ENCODE measurements at places on chromosomes 1 and 21. TPM values are rescaled to one million over a fixed set of nuclear protein-coding genes. Genes with fewer than 3 reads are reported as not detected.

The ATP1B1 gene
- 13.7 TPM for total RNA-seq

The SERPINC1 gene
- not detected for total RNA-seq

DNA sequence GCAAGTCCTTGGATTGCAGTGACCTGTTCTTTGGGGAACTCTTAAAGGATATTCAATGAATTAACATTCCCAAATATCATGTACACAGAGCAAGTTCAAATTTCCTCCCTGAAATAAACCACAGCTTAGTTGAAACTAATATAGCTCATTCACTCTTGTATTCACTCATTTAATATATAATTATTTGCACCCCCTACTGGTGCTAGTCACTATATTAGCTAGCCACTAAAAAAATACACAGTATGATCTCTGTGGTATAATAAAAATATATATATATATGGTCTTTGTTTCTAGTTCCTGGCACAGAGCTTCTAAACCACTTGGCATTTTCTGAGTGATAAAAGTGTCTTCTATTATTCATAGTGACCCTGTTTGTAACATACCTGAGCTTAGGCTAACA is 177.3 kb upstream of the LYPLAL1 start:
- DNase-seq = peak; percentile 7

The HNRNPR gene
- total RNA-seq = 83.4 TPM

GRCh38 chr1:50422675-50422945 is 633 bp downstream of the DMRTA2 start:
- no peak for DNase-seq

The NEGR1 gene
- 20.7 TPM for total RNA-seq

- no peak for DNase-seq
Observed at GRCh38 chr1:43129426-43129825, 42.7 kb downstream of the EBNA1BP2 start.

DNA sequence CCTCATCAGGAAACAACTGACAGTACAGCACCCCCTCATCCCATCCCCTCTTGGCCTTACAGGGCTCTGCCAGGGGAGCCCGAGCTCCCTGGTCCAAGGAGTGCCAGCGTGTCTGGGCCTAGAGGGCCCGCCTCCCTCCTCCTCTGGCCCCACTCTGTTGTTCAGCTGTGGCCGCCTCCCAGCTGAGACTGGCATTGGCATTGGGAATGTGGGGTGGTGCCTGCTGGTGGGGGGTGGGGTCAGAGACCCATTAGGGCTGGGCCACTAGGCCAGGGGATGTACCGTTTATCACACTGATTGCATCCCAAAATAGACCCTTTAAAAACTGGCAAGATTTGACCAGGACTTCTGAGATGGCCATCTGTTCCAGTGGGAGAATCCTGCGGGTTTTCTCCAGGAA is 1.4 kb downstream of the LDLRAP1 start:
- DNase-seq = no peak

The ACAP3 gene
- 106 TPM for total RNA-seq

- DNase-seq = no peak
Observed at GRCh38 chr1:87760155-87760554, 431.5 kb downstream of the LMO4 start.

- no peak for DNase-seq
Observed at GRCh38 chr21:30337772-30338171, 278 bp upstream of the KRTAP27-1 start.

All from fibroblast of the aortic adventitia (primary cell).